ENCODE measurements at places on chromosomes 3 and 15.

DNA sequence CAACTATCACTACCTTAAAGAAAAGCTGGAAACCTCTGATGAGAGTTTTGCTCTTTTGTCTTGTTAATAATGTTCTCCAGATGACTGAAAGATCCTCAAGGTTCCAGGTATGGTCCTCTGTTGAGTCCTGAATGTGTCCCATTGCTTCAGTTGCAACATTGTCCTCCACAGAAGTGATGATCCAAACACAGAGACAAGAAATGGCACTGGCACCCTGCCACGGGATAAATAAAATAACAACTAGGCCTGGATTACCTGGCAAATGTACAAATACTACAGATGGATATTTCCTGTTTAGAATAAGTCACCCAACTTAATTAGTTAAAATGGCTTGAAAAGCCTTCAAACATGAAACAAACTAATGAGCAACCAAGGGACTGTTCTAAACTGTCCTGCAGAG, 58.3 kb downstream of the EIF3J start:
- DNase-seq = no peak

- no peak for DNase-seq
Measured at GRCh38 chr15:86165265-86166211, 85.9 kb downstream of the AGBL1 start.

DNA sequence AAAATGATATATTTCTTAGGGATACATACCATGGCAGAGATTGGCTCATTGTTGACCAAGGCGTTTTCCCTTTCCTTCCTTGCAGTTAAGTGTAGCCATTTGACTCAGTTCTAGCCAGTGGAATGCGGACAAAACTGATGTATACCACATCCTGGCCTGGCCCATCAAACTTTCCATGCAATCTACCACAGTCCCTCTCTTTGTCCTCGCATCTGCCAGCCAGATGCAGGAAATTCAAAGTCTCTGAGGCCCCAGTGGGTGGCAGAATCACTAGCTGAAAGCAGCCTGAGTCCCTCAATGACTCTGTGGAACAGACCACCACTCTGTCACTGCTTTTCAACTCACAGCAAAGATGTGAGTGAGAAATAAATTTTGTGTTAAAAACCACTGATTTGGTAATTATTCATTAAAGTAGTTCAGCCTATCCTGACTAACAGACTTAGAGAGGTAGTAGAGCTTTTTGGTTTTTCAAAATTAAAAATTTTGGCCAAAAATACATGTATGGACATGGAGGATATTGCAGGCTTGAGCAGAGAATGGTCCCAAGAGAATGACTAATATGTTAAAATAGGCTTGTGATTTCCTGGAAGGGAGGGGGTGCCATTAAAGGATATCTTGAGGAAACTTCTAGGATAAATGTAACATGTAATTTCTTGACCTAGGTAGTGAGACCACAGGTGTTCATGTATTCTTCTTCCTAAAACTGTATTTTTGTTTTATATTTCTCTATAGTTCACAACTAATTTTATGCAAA, 10.9 kb downstream of the LRRFIP2 start:
- no peak for DNase-seq

DNA sequence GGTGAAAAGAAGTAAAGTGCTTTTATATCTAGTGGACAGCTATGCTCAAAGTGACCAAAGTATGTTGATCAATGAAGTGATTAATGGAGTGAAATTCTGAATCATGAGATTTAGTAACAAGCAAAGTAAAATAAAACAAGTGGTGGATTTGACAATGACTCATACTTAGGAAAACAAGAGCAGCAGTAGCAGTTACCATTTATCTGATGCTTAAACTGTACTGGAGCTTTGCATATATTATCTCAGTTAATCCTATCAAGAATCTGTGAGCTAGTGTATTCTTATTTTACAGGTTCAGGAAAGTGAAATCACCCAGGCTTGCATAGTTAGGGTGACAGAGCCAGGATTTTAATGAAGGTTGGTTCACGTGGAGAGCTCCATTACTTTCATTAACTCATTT, 50.6 kb upstream of the SPATA16 start:
- no peak for DNase-seq

- no peak for DNase-seq
Measured at GRCh38 chr3:84223512-84223911, 735.3 kb upstream of the CADM2 start.

DNA sequence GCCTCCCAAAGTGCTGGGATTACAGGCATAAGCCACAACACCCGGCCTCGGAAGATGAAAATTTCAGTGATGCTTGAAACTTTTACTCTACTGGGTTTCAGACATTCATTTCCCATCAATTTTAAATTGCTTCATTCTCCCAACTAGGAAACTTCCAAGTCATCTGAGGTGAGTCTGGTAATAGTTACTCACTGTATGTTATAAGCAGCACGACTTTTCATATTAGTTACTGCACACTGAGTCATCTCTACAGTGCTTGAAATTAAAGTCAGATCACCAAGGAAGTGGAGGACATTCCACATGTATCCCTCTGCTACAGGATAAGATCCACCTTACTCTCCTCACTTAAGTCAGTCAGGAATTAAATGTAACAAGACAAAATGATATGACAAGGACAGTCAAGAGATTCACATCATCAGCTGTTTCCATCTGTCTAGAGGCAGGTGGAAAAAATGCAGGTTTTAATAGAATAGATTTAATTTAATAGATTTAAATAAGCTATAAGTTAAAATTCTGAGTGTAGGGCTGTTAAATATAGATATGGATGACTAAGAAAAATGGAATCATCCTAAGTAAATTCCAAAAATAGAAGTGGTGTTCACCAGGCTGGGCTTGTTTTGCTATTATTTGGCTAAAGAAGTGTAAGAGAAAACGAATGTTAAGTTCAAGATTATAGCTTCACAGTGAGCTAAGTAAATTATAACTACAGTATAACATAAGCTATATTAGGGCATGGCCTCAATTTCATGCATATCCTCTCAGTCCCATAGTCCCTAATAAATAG, 104.4 kb downstream of the TMCO5A start:
- DNase-seq = no peak

DNA sequence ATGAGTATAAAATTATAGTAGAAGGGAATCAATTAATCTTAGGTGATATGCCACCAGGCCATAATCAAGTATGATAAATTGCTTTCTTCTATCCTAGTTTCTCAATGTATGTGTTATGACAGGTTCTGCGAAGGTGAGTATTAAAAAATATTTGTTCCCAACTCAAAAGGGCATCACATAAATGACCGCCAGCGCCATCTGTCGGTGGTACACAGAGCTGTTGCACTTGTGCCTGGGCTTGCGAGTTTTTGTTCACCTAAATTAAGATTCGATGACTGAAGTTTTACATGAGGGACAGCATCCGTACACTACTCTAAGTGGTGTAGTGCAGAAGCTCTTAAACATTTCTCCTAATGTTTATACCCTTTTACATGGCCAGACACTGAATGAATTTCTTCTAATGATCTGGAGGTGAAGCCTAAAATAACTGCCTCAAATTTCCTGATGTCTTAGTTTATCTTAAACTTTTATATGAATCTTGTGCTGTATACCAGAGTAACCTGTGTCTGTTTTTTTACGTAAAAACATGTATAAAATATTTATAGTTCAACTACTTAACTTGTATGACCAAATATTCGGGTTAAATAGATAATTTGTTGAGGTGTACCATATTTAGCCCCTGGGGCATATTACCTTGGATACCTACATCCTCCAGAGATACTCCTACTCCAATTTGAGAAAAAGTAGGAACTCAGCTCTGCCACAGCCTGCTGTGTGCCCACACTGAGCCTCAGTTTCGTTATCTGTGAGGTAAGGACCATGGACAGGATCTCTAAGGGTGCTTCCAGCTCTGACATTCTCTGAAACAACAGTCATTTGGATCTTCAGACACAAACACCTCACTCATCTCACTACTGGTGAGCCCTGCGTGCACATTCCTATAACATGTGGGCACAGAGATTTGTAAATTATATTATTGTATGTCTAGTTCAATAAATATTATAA, 365.6 kb downstream of the MAGI1 start:
- DNase-seq = peak; percentile 52

GRCh38 chr3:12830785-12831156, 10.6 kb downstream of the RPL32 start:
- no peak for DNase-seq

GRCh38 chr15:60844511-60845174, 365.7 kb upstream of the ICE2 start:
- DNase-seq = no peak

GRCh38 chr3:175193815-175194518, 334.8 kb downstream of the NAALADL2 start:
- DNase-seq = no peak

- DNase-seq = peak; percentile 85
Measured at GRCh38 chr15:40471105-40471807, 472 bp downstream of the CHST14 start.

GRCh38 chr15:43187544-43188155, 2.4 kb downstream of the CCNDBP1 start:
- peak; percentile 67 for DNase-seq

DNA sequence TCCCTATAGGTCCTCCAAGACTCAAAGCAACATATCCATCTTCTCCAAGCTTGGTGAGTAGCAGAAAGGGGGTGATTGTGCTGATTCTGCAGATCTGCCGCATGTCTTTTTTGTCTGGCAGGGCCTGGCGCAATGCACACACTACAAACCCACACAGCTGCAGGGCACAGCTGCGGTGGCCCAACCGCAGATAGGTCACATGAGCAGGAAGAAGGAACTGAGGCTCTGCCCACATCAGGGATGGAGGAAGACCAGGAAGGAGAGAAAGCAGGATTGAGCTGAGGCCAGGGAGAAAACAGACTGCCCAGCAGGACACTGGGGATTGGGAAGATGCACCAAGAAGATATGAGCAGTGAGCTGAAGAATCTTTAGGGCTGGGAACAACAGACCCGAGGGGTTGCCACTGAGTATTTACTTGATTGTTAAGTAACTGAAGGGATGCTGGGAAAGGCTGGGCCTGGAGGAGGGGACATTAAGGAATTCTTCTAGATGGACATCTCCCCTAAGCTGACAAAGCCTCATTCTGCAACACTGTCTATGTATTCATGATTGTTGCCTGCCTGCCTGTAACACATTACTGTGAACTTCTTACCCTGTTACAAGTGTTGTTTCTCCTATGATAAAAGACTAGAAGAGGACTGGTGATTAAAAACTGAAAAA, 126.7 kb downstream of the MYLK start:
- DNase-seq = peak; percentile 89

DNA sequence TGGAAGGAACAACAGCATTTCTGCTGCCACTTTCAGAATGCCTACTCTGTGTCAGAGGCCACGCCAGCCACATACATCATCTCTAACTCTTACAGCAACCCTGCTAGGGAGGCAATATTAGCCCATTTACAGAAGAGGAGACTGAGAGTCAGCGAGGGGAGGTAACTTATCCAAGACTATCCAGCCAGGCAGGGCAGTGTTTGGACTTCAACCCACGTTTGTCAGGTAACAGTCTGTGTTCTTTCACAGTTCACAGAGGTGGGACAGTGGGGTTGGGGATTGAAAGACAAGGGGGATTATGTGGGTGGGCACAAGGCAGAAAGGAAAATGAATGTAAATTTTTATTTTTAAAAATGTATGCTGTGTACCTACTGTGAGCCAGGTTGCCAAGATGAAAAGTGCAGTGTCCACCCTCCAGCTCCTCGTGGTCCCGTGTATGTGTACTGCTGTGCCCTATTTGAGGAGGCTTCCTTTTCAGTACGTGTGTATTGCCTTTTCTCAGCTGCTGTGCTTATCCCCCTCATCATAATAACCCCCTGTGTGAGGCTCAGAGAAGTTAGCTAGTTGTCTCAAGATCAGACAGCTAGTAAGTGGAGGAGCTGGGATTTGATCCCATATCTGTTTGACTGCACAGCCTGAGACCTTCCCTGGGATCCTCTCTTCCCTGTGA, 16.5 kb upstream of the ATP2B2 start:
- no peak for DNase-seq

DNA sequence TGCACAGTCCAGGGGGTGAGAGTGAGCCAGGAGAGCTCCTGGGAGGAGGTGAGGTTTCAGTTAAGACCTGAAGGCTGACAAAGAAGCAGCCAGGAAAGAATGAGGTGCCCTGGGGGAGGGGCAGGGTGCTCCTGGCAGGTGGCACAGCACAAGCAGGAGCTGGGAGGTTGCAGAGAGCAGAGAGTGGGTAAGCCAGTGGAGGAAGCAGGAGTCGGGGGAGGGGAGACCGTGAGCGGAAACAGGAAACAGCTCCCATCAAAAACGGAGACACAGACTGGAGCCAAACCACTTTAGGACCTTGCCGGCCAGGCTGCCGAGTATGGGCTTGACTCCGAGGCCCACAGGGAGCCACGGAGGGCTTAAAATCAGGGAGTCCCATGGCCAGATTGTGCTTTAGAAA, 12.1 kb upstream of the FBLN2 start:
- peak; percentile 30 for DNase-seq

DNA sequence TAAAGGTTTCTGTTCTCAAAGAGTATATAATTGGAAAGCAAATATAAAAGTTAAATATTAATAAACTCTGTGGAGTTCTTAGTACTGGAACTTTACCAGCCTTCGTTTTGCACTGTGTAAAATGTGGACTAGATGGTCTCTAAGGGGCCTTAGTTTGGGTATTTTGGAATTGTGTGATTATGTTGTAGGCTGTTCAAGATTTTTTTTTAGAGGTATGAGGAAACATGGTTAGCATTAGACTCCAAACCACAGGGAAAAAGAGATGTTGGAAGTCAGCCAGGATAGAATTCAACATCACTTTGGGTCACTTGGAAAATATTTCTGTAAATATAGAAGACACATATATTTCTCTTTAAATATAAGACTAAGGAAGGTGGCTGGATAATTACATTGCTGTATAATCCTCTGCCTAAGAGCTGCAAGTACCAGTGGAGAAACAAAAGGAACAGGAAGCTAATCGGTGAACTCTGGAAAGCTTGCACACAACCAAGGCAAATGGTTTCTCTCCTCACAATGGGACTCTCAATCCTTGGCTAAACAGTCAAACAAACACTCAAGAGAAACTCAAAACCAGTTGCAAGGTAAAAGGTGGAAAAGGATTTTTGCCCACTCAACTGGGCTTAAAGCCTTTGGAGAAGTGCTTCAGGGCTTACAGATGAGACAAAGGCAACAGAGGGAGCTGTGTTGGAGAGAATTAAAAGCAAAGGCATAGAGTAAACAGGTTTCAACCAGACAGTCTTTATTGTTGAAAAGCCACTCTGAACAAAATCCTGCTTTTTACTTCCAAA, 141.7 kb downstream of the NR1D2 start:
- no peak for DNase-seq

DNA sequence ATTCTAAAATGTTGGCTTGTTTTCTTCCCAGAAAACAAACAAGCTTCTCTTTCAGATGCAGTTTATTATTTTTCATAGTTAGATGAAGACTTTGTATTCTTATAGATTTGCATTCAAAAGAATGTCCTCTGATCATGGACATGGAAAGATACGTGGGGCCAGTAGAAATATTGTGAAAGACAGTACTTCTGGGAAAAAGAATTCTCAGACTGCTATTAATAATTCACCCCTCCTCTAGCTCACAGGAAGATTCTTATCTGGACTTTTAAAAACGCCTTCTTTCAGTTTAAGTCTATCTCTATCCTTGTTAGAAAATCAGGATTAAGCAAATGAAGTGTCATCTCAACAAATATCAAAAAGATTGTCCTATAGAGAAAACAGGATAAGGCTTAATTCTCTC, 514.1 kb upstream of the ADAMTS9 start:
- DNase-seq = no peak

Data from NB4 (cell line).